ENCODE measurements at places on chromosomes 6 and 20.

DNA sequence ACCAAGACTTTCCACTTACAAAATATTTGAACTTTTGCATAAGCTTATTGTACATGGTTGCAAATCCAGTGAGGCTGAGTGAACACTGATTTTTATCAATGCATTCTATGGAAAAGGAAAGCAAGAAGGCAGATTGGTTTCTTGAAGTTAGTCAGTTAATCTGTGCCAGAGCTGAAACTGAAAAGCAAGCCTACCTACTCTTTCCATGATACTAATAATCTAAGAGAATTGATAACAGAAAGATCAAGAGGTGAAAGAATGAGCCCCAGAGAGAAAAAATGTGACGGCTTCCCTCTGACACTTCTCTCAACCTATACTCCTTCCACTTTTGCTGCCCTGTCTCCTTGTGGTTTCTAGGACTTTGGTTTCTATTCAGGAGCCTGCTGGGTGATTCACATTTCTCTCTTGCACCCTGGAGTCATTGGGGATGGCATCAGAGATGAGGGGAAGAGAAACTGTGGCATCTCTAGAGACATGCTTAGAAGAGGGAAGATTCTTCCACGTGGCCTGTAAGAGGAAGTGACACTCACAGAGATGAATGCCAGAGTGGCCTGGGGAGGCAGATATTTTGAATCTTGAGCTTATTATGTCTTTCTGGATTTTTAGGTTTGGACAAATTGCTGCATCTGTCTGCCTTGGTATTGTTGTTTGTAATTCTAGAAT is 158.6 kb upstream of the RIMS1 start:
- no peaks in the 10 kb centered on the region for H3K27me3 ChIP-seq
- no peak overlapping the region for H3K27ac ChIP-seq
- no peak overlapping the region for H3K4me3 ChIP-seq
- no peaks in the 10 kb centered on the region for H3K36me3 ChIP-seq
- H3K4me1 ChIP-seq: no peaks in the 10 kb centered on the region

GRCh38 chr6:56363796-56364430 is 116.5 kb upstream of the COL21A1 start:
- H3K36me3 ChIP-seq: no peaks in the 10 kb centered on the region
- no peaks in the 10 kb centered on the region for H3K4me1 ChIP-seq
- no peak overlapping the region for H3K27ac ChIP-seq

DNA sequence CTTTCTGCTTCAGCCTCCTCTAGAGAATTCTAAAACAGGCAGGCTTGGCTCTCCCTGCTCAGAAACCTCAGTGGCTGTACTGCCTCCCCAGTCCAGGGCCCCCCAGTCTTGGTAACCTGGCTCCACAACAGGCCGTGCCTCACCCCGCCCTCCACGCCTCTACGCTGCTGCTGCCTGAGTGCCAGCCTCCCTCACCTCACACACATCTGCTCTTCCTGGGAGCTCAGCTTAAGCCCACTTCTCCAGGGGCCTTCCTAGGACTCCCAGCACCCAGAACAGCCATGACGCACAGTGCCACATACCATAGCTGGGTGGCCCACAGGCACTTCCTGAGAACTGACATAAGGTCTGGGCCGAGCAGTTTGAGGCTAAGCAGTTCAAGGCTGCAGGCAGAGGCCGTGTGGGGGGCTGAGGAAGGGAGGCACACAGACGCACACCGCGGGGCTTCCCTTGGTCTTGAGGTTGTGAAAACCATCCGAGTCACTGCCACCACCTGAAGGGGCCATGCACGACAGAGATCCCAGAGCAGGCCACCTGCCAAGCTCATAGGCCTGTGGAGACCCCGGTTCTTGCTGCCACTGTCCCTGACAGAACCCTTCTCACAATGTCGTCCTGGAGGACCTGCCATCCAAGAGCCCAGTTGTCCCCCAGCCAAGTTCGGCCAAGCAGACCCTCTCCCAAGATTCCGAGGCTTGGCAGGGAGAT is 42.6 kb downstream of the DSTN start:
- no peak for DNase-seq
- no peak overlapping the region for H3K4me3 ChIP-seq
- H3K27ac ChIP-seq: peak overlapping the region; percentile 96
- H3K27me3 ChIP-seq: no peaks in the 10 kb centered on the region

DNA sequence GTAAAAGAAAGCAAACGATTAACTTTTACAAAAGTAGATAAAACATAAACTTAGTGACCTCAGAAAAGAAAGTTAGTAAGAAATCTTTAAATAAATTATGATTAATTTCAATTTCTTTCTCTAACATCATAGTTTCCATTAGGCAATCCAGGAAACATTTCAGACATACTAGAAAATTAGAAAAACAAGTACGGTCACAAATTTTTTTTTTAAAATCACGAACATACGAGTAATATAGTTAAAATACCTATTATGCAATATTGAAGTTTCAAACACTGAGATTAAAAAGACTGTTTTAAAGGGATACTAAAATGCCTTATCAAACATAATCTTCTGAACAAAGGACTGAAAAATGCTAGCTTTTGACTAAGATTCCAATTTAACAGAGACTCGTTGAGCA is 26.2 kb downstream of the NOL7 start:
- H3K4me1 ChIP-seq: no peaks in the 10 kb centered on the region
- no peak overlapping the region for H3K27ac ChIP-seq
- H3K27me3 ChIP-seq: no peaks in the 10 kb centered on the region
- peaks cover 17% of the 10 kb centered on the region for H3K36me3 ChIP-seq
- no peak for DNase-seq
- no peak overlapping the region for H3K4me3 ChIP-seq

- no peaks in the 10 kb centered on the region for H3K36me3 ChIP-seq
- no peak overlapping the region for H3K4me3 ChIP-seq
- no peak overlapping the region for H3K27ac ChIP-seq
- H3K27me3 ChIP-seq: no peaks in the 10 kb centered on the region
- no peaks in the 10 kb centered on the region for H3K4me1 ChIP-seq
These were observed 82.5 kb upstream of the ZNFX1 start for GRCh38 chr20:49360242-49360968.

GRCh38 chr20:4297127-4297826 is 281.9 kb upstream of the RNF24 start:
- no peaks in the 10 kb centered on the region for H3K27me3 ChIP-seq
- H3K27ac ChIP-seq: no peak overlapping the region
- no peak overlapping the region for H3K4me3 ChIP-seq
- H3K36me3 ChIP-seq: no peaks in the 10 kb centered on the region
- no peak for DNase-seq

DNA sequence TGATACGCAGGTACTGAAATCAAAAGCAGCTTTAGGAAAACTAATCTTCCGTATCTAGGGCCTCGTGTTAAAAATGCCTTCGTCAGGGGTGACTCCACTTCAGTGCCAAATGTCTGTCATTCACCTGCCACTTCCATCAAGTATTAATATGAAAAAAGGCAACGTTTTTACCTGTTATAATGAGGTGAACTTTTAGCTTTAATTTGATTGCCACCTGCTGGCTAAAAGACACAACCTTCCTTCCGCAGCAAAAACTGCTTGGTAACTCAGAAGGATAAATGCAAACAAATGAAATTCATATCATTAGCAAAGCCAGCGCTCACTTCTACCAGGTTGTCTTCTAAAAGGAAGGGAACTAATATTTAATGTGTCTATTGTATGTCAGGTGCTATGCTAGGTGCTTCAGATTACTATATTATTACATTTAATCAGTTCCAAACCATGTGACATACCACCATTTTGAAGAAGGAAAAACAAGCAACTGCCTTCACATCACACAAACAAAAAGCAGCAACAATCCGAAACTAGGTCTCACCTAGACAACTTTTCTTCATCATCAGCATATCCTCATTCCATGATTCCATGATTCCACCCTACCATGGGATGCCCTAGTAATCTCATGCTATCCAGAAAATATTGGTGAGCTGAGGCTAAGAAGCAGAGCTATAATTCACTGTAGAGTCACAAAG is 20.6 kb upstream of the ARHGAP18 start:
- no peak overlapping the region for H3K4me3 ChIP-seq
- H3K4me1 ChIP-seq: no peaks in the 10 kb centered on the region
- no peaks in the 10 kb centered on the region for H3K36me3 ChIP-seq
- DNase-seq: no peak

GRCh38 chr6:46015119-46015968 is at the start of gene CLIC5:
Gene CLIC5 (minus strand): TSS chr6:46015860. CDS start chr6:46015542, 318 bp downstream.
- DNase-seq: no peak
- H3K36me3 ChIP-seq: no peaks in the 10 kb centered on the region
- H3K4me1 ChIP-seq: peaks cover 29% of the 10 kb centered on the region
- H3K4me3 ChIP-seq: peak within 1 kb of the TSS; percentile 41

- H3K4me1 ChIP-seq: no peaks in the 10 kb centered on the region
- no peak overlapping the region for H3K4me3 ChIP-seq
- no peaks in the 10 kb centered on the region for H3K36me3 ChIP-seq
These were observed 14.5 kb downstream of the BTBD9 start for GRCh38 chr6:38625217-38625616.

DNA sequence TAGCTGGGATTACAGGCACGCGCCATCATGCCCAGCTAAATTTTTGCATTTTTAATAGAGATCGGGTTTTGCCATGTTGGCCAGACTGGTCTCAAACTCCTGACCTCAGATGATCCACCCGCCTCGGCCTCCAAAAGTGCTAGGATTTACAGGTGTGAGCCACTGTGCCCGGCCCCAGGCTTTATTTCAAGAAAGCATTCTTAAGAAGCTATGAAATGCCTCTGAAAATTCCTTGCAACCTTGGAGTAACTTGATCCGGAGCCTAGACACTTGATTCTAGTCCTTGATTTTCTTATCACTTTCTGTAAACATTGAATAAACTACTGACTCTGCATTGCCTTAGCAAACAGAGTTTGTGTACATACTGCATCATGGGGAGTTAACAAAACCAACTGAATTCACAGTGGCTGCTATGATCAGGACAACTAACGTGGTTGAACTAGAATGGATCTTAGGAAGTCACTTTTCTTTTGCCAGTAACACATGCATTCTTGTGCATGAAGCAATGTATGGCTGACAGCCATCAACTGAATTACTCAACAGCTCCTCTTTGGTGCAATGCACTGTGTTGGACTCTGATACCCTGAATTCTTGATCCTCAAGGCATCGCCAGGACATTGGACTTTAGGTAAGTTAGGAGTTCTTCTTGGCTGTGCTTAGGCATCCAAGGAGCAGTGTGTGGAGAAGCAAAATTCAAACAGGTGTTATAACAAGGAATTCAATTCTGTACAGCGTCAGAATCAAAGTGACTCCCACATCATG is 102.8 kb upstream of the TMEM170B start:
- H3K36me3 ChIP-seq: no peaks in the 10 kb centered on the region
- no peak for DNase-seq
- H3K27ac ChIP-seq: no peak overlapping the region
- no peaks in the 10 kb centered on the region for H3K27me3 ChIP-seq
- no peak overlapping the region for H3K4me3 ChIP-seq

Data from thymus (tissue), 14 donors.